ENCODE measurements at places on chromosomes 2 and 18. TPM values are rescaled to one million over a fixed set of nuclear protein-coding genes. Genes with fewer than 3 reads are reported as not detected.

DNA sequence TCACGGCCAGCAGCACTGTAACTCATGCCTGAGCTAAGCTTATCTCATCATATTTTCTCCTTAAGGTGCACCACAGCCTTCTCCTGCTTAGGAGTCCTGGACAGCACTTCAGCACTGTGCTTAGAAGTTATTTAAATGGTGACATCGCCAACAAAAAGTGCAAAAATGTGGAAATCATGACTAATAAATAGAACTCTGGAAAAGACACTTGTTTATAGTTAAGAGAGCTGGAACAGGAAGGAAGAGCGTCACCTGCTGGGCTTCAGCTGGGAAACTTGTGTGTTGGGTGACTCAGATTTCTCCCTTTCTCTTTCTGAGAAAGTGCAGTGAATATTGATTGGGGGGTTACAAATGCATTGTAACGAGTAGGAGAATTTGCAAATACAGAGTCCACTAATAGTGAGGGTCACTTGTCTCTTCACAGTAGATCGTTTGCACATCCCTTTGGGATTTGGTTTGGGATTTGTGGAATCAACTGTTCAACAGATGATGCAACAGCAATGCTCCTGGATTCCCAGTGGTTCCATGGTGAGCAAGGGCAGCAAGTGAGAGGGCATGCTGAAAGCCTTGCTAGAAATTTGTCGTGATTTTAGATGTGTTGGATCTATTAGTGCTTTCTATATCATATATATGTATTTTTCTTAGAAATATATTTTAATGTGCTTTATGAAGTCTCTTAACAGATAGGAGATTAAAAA is 84.2 kb downstream of the DOK6 start:
- DNase-seq, result no peak

DNA sequence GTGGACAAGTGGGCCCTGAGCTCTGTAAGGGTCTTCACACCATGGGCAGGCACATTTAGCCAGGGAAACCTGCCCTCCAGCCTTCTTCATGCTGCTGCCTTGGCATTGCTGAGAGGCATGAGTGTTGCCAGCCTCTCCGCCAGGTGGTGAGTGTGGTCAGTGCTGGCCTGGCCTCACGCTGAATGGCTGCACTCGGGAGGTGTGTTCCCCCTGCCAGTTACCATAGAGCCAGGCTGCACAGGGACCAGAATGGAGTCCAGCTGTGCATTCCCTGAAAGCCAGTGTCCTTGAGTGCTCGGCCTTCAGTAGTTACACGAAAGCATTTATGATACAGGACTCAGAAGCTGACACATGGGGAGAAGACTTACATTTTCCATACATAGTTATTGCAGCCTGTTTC is 139.7 kb downstream of the ATP9B start:
- DNase-seq, result peak; percentile 53

DNA sequence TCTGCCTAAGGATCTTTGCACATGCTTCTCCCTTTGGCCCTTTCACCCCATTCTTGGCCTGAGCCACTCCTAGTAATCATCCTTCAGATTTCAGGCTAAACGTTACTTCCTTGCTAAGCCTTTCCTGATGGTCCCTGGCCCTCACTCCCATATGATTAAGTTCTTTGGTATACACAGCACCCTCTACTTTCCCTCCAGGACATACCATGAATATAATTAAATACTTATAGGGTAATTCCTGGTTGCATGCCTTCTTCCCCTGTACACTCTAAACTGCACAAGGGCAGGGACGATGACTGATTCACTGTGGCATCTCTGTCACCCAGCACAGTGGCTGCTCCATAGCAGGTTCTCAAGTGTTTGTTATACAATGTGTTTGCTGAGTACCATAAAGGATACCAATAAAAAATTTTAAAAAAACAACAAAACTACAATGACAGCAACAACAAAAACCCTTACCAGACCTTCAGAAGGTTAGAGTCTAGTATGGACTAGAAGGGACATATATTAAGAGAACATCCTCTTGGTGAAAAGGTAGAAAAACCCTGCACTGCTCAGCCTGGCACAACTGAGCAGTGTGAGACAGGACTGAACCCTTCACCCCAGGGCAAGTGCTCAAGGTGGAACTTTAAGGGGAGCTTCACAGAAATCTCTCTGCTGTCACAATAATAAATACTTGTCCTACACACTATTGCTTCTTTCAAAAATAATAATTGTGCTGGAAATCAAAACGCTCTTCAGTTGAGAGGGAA is 76.2 kb downstream of the AAK1 start:
- no peak for DNase-seq

DNA sequence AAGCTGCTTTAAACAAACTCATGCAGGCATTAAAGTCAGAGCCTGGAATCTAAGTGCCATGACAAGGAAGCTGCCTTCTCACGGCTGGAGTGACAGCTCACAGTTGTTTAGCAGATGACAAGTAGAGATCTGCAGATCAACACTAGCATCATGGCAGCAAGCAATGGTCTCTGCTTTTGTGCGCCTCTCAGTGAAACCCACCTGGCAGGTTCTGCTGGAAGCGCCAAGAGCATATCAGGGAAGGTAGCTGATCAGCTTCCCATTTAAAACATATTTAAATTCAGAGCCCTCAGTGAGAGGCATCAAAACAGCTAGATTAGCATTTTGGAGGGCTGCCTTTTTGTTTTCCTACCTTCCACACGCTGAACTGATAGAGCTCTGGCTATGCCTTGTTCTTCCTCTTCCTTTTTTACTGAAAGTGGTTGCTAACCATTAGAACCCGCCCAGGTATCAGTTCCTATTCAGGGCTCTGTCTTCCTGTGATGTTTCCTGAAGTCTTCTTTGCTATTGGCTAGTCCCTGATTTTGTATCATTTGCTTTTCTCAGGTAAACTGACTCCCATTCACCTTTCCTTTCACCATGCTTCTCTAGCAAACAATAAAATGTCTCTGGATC is 70.8 kb downstream of the TMEM200C start:
- no peak for DNase-seq

DNA sequence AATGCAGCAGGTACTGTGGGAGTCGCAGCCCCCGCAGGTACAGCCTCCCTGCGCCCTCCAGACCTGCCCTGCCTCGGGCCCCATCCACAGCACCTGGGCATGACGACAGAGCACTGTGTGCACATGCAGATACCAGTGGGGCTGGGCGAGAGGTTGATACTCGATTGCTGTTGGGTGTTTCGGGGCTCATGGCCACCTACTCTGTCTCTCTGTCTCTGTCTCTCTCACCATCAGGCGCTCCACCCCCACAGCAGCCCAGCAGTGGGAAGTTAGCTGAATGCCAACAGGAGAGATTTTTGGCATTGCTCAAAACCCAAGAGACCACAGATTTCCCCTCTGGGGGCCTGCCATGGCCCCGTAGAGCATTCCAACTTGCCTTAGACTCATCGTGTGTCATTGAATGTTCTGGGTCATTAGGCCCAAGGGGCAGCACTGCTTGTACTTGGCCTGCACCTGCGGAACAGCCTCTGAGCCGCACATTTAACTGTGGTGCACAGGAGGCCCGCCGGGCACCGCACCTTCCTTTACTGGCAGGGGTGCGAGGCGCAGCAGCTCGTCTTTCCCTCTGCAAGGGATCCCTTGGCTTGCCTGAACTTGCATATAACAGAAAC is 18.8 kb downstream of the KCNIP3 start:
- no peak for DNase-seq

DNA sequence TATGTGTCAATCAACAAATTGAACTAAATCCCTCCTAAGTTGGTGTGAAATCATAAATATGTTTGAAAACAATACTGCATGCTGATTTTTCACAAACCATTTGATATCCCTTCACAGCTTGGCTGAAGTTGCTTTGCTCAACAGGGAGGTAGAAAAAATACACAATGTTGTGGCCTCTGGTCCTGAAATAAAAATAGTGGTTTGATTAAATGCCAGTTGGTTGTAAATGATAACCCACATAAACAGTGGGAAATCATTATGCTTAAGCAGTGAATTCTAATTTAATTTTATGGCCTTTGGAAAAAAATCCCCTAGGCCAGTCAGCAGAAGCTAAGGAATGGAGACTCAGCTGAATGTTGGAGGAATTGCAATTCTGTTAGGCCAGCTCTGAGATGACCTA is 359.4 kb upstream of the CWC22 start:
- peak; percentile 10 for DNase-seq

- peak; percentile 59 for DNase-seq
Measured at GRCh38 chr2:85599468-85600234, 2.8 kb downstream of the TMEM150A start.

DNA sequence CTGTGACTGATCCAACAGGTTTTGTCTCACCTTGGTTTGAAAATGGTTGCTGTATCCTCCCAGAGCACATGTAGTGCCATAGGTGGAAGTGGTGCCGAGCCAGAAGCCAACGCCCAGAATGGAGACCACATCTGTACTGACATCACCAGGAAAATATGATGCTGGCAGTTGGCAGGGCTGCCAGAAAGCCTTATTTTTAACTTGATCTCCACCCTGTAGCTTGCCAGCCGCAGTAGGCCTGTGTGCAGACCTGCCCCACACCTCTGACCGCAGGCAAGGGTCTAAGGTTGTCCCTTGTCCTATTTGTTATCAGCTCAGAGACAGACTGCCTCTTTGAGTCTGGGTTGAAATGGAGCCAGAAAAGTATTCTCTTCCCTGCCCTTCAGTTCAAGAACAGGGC is 123.5 kb upstream of the EML6 start:
- DNase-seq, result no peak

GRCh38 chr2:117984208-117984607 is 29.7 kb downstream of the CCDC93 start:
- DNase-seq, result no peak

GRCh38 chr2:202140522-202141252 is 67.6 kb downstream of the KIAA2012 start:
- no peak for DNase-seq

DNA sequence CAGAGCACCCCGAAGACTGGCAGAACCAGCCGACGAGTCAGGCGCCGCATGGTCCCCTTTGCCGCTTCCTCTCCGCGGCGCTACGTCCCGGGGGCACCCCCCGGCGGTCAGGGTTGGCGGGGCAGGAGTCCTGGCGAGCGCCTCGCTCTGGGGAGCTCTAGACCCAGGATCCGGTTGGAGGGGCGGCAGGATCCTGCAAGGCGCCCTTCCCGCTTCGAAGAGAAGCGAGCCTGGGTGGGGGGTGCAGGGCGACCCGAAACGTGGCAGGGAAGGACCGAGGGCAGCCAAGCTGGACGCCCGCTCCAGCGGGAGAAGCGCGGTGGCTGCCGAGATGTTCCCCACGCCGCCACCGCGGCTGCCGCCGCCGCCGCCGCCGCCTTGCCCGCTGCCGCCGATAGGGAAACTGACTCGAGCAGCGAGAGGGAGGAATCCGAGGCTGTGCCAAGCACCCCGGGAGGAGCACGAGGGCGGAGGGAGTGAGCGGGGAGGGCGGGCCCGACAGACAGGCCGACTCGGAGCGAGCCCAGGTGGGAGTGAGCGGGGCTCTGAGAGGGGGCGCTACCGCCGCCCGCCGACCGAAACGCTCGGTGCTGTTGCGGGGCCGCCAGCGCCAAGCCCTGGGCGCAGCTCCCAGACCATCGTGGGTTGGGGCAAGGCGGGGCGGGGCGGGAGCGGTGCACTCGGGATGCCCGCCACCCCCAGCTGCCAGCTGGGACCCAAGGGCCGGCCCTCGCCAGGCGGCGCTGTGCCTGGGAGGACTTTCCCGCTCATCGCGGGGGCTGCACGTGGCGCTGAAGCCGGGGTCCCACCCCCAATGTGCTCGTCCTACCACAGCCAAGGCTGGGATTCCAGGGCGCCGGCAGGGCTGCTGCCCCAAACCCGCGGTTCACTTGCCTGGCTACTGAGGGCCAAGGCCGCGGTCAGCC is at the start of gene GALNT14:
Gene GALNT14, minus strand, starts transcription at position 404 of the 926 bp plus-strand sequence. Its CDS starts 354 bp downstream, at position 50.
- peak; percentile 81 for DNase-seq

GRCh38 chr2:131104487-131105155 is 515 bp upstream of the PLEKHB2 start:
- peak; percentile 33 for DNase-seq

- DNase-seq, result no peak
Measured at GRCh38 chr2:120499784-120500495, 154.0 kb downstream of the INHBB start.

GRCh38 chr2:181646415-181646987 is 10.4 kb downstream of the CERKL start:
- DNase-seq, result no peak

- DNase-seq, result no peak
Measured at GRCh38 chr18:57976230-57976773, 67.7 kb upstream of the NEDD4L start.

GRCh38 chr2:39156107-39156506 is 35.3 kb upstream of the SOS1 start:
- no peak for DNase-seq

- DNase-seq, result no peak
Measured at GRCh38 chr18:43855376-43855775, 578.1 kb upstream of the SYT4 start.

GRCh38 chr2:54964271-54964670 is 86.0 kb downstream of the RTN4 start:
- DNase-seq, result no peak

DNA sequence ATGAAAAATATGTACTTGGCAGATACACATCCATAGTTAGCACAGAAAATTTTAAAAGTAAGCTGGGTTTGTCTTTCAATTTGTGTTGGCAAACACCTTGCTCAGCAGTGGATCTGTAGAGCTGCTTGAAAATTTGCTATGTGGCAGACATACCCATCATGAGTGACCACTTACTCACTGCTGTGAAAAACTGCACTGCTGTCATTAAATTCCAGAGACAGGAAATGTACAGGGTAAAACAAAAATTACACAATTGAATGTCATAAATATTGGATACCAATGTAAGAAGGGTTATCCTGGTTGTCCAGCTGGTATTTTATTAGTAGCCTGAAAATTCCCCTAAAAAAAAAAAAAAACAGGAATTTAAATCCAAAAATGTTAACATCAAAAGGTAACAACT is 24.5 kb downstream of the NIF3L1 start:
- no peak for DNase-seq

Gene CFAP53
- total RNA-seq, result 1.3 TPM

Gene TXNDC2
- total RNA-seq, result 0.16 TPM

Gene MAP2
- 11.4 TPM for total RNA-seq

Gene SP5
- 0.25 TPM for total RNA-seq

Gene IL1A
- 0.13 TPM for total RNA-seq

Gene CCDC148
- 21.0 TPM for total RNA-seq

Gene ACMSD
- 44.0 TPM for total RNA-seq

Gene ADRA2B
- total RNA-seq, result 1.4 TPM

Gene REG1B
- total RNA-seq, result 11.0 TPM

Gene CRYBA2
- total RNA-seq, result not detected
